ENCODE measurements at places on chromosomes 1 and 21.

GRCh38 chr1:63843010-63843409 is 69.2 kb downstream of the ROR1 start:
- DNase-seq: no peak

DNA sequence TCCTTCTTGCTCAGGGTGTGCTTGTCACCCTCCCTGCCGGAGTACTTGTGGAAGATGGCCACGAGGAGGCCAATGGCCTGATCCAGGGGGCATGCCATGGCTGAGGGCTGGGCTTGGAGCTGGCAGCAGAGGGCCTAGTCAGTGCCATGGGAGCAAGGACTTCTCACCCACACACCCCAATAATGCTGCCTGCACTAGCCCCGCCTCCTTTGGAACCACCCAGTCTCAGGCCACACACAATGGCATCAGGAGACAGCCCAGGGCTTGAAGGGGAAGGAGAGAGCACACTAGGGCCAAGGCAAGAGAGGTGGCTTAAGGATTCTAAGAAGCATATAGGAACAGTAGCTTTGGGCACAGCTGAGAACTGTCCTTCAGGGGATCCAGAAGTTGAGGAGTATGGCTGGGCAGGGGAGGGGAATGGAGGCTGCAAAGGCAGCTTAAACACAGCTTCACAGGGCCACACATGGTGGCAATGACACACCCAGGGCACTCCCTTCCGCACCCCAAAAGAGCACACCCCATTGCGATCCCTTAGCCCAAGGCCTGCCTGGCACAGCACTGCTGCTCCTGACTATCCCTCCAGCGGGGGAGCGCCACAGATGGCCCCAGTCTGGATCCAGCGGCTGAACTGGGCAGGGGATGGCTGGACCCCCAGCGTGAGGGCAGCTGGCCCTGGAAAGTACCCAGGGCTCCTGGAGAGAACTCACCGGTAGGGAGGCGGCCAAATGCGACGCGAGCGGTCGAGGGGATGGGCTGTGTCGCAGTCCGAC is at the start of gene S100A6:
S100A6 (minus strand) TSS at position 750 of the 770 bp plus-strand sequence; CDS start at position 98, 652 bp downstream.
- no peak for DNase-seq

DNA sequence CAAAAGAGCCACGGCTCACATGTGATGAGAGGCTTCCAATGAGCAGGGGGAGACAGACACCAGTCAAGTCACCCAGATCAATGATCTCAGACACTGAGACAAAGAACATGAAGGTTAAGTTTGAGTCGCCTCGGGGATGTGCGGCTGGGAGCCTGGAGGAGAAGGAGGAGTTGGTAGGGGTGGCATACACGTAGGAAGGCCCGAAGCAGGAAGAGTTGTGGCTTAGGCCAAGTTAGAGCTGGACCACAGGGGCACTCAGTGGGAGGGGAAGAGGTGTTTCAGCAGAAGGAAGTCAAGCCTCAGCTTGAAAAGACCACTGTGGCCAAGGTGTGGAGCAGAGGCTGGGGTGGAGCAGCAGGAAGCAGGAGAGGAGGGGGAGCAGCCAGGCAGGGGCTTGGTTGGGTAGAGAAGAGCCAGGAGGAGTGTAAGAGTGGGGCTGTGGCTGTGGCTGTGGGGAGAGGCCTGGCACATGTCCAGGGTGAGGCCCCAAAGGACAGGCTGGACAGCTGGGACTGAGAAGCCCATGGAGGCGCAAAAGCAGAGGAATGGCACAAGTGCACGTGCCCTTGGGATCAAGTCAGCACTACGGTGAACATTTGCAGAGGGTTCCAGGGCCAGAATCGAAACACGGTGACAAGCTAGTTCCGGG is 27.6 kb downstream of the CTNNBIP1 start:
- DNase-seq: no peak

DNA sequence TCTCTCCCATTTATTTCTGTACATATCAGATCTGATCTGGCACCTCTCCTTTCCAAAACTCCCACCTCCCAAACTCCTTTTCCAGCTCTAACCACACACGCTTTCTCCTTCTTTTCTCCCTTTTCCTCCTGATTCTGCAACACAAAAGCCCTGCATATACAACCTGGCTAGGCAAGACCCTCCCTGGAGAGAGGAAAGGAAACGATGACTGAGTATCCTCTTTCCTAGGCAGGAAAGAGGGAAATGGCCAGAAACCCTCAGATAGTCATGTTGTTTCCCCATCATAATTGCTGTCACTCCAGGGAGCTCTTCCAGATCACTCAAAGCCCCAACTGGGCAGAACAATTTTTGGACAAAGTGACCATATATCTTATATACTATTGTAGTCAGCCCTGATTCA is 32.3 kb upstream of the PRELP start:
- DNase-seq: no peak

DNA sequence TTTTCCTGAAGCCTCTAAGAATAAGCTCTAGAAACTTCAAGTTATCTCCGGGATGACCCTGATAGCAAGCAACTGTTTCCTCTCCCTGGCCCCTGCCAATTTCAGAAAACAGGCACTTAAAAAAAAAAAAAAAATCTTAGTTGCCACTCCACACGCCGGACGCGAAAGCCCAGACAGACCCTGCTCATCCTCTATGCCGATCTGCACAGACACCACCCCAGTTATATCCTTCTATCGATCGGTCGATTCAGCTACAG is 1.7 kb downstream of the ANP32E start:
- no peak for DNase-seq

DNA sequence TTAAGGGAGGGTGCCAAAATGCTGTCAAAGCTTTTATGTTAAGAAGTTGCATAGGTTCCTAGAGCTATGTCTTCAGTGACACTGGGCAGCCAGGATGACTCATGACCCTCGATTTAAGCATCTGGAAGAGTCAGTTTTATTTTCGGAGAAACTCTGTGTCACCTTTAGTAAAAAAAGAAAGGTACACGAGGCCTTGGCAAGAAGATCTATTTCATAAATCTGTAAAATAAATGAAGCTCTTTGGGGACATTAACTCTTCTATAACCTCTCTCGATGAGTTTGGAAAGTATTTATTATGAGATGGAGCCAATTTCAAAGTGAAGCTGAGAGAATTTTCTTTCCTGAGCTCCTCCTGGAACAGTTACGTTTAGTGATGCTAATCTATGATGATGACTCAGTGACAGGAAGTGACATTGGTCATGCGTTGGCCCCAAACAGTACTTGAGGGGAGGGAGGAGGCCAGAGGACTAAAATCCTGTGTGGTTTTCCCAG is 156.5 kb downstream of the HLX start:
- no peak for DNase-seq

- no peak for DNase-seq
Measured at GRCh38 chr1:212718499-212718898, 18.9 kb upstream of the BATF3 start.

GRCh38 chr1:25099343-25099951 is 132.9 kb downstream of the SYF2 start:
- DNase-seq: no peak

- no peak for DNase-seq
Measured at GRCh38 chr1:226695335-226695900, 43.7 kb downstream of the ITPKB start.

GRCh38 chr1:94022471-94023189 is 98.3 kb downstream of the ABCA4 start:
- no peak for DNase-seq

GRCh38 chr1:63276624-63277023 is 45.7 kb upstream of the FOXD3 start:
- no peak for DNase-seq

DNA sequence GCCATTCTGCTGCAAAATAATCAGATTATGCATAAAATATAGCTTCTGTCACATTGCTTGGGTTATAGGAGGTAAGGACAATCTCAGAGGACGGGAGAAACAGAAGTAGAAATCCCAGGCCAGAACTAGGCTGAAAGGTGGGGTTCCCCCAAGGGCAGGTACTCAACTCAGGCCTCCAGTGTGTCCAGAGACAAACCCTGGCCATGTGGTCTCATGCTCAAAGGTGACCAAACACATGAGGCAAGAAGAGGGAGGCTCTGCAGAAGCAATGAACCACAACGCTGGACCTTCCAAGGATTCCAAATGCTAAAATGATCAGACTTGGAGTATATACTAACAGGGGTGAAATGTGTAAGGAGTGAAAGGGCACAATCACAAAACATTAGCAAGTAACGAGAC is 103.8 kb downstream of the DMRTB1 start:
- no peak for DNase-seq

DNA sequence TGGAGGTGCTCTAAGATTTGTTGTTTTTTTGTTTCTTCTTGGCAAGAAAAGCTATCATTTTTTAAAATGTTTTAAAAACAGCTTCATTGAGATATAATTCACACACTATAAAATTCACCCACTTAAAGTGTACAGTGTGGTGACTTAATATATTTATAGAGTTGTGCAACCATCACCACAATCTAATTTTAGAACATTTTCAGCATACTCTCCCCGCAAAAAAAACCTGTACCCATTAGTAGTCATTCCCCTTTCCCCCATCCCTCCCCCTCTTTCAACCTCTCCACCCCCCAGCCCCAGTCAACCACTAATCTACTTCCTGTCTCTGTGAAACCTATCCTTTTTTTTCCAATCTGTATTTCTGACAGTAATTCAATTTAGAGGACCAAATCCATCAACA is 30.6 kb downstream of the ZC3H11B start:
- no peak for DNase-seq

DNA sequence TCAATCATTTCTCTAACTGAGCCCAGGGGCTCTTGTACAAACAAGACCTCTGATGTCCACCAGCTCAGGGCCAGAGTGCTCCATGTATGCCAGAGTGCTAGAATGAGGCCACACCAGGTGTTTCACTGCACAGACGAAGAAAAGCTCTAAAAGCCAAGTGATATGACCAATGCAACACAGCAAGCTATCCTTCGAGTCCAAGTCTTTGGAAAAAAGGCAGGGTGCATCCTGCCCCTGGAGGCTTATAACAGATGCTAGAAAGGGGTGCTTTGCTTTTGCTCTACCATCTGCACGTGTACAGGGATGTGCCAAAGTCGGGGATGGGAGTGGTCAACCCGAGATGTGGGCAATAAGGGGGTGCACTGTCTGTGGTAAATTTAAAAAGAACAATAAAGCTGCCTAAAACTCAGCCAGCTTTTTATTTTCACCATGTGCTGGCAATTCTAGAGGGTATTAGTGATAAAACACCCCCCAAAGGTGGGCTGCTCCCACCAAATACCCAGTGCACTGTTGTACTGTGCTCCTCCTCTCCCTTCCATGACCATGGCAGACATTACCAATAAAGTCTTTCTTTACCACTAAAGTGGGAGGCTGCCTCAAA is 32.1 kb downstream of the SMIM12 start:
- no peak for DNase-seq

DNA sequence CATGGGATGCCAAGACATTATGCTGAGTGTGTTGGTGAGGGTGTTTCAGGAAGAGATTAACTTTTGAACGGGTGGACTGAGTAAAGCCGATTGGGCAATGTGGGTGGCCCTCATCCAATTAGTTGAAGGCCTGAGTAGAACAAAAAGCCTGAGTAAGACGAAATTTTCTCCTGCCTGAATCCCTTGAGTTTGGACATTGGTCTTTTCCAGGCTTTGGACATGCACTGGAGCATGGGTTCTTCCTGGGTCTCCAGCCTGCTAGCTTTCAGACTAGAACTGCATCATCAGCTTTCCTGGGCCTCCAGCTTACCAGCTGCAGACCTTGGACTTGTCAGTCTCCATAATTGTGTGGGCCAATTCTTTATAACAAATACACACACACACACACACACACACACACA is 63.6 kb downstream of the NIBAN1 start:
- no peak for DNase-seq

DNA sequence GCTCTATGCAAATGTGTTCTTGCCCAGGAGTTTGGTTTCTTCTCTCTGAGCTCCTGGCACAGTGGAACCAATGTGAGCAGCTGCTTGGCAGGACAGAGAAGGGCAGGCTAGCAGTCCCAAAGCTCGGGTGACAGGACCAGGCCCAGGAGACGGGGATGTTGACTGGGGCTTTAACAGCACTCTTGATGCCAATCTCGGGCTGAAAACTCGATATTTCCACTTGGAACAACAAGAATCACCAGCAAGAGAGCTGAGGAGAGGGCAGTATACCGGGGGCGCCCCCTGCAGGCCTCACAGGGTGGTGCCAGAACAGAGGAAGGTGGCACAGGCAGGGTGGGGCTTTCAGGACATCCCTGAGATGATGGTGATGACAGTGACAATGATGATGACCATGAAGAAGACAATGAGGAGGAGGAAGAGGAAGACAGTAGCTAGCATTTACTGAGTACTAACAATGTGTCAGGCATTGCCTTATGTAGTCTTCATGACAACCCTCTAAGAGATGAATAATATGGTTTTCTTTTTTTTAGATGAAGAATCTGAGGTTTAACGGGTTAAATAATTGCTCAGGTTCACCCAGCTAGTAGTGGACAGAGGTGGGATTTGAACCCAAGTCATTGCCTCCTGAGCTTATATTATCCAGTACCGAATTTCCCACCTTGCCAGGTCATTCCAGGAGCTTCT is 2.7 kb upstream of the KCNJ9 start:
- peak; percentile 35 for DNase-seq

DNA sequence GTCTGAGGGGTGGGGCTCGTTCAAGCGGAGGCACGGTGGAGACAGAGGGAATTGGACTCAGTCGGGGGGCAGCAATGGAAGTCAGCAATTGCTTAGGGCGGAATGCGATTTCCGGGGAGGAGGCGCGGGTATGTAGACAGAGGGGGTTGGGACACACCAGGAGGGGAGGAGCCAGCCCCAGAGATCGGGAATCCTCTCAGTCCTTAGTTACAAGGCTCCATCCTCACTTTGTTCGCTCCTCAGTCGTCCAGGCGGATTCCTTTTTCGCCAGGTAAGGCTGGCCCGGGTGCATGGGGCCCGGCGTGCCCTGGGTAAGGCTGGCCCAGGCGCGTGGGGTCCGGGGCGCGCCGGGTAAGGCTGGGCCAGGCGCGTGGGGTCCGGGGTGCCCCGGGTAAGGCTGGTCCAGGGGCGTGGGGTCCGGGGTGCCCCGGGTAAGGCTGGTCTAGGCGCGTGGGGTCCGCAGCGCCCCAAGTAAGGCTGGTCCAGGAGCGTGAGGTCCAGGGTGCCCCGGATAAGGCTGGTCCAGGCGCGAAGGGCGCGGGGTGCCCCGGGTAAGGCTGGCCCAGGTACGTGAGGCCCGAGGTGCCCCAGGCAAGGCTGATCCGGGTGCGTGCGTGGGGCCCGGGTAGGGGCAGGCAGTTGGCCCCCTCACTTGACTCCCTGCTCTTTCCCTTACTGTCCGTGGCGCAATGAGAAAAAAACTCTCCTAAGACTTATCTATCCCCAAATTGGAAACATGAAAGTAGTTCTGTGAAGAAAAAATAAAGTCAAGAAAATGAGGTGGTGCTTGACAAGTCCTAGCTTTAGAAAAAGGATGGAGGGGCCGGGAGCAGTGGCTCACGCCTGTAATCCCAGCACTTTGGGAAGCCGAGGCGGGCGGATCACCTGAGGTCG is at the start of gene L1TD1:
L1TD1 (plus strand) TSS at position 199 of the 894 bp plus-strand sequence. CDS start 11,780 bp downstream, outside the sequence.
- DNase-seq: no peak

DNA sequence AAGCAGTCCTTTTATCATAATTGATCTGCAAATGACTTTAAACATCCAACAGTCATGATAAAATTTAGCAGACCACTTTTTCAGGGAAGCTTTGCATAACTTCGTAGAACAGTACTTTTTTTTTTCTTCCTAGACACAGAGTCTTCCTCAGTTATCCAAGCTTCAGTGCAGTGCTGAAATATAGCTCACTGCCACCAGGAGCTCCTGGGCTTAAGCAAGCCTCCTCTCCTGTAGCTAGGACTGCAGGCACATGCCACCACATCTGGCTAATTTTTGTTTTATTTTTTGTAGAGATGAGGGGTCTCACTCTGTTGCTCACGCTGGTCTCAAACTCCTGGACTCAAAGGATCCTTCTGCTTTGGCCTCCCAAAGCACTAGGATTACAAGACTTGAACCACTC is 3.8 kb downstream of the F13B start:
- no peak for DNase-seq

GRCh38 chr1:46413596-46413985 is 19.5 kb downstream of the FAAH start:
- DNase-seq: no peak

All from activated T-cell treated with anti-CD3 and anti-CD28 coated beads for 1 hour (primary cell).